ENCODE measurements at places on chromosomes 7 and 10. TPM values are rescaled to one million over a fixed set of nuclear protein-coding genes. Genes with fewer than 3 reads are reported as not detected.

HDAC9 gene
- total RNA-seq = 64.1 TPM

EVX1 gene
- total RNA-seq = not detected

FHIP2A gene
- total RNA-seq = 70.5 TPM

HMX3 gene
- total RNA-seq = not detected

TRIL gene
- total RNA-seq = 2.6 TPM

TRPV5 gene
- total RNA-seq = not detected

IKZF1 gene
- 57.8 TPM for total RNA-seq

NCAPG2 gene
- 4.1 TPM for total RNA-seq

TMEM225B gene
- total RNA-seq = 2.2 TPM

SPDYE2 gene
- total RNA-seq = not detected

PPP1R3C gene
- total RNA-seq = 241 TPM

GPER1 gene
- 3.9 TPM for total RNA-seq

TRPV6 gene
- total RNA-seq = not detected

NODAL gene
- 0.27 TPM for total RNA-seq

SLC13A1 gene
- not detected for total RNA-seq

SPDYE11 gene
- not detected for total RNA-seq

MMRN2 gene
- total RNA-seq = 49.4 TPM

CYP3A4 gene
- total RNA-seq = not detected

SDK1 gene
- 29.2 TPM for total RNA-seq

SPDYE8 gene
- not detected for total RNA-seq

DOCK1 gene
- 52.9 TPM for total RNA-seq

NME8 gene
- total RNA-seq = not detected

GDF2 gene
- total RNA-seq = not detected

HIPK2 gene
- 68.5 TPM for total RNA-seq

NT5C3A gene
- total RNA-seq = 14.5 TPM

GSDME gene
- total RNA-seq = 7.3 TPM

AKR1D1 gene
- not detected for total RNA-seq

COL28A1 gene
- 3.0 TPM for total RNA-seq

CAMK2G gene
- 149 TPM for total RNA-seq

MINDY4 gene
- total RNA-seq = 44.0 TPM

PALD1 gene
- total RNA-seq = 19.7 TPM

CNPY1 gene
- total RNA-seq = not detected

ABCB1 gene
- 10.6 TPM for total RNA-seq

WNT16 gene
- total RNA-seq = not detected

SLC39A12 gene
- not detected for total RNA-seq

PKD1L1 gene
- total RNA-seq = 0.85 TPM

SOSTDC1 gene
- not detected for total RNA-seq

FAM221A gene
- total RNA-seq = 16.8 TPM

SSC4D gene
- 1.5 TPM for total RNA-seq

ANKRD30A gene
- total RNA-seq = not detected

NEURL1 gene
- total RNA-seq = 0.28 TPM

C7orf33 gene
- total RNA-seq = not detected

UFSP1 gene
- total RNA-seq = 2.7 TPM

CRHR2 gene
- total RNA-seq = 0.21 TPM

NUTM2E gene
- not detected for total RNA-seq

KLF14 gene
- total RNA-seq = not detected

IRF5 gene
- total RNA-seq = 11.9 TPM

WDR37 gene
- total RNA-seq = 18.3 TPM

PNLIPRP3 gene
- 1.1 TPM for total RNA-seq

Measured in thoracic aorta (tissue), 2 donors.